ENCODE measurements at places on chromosomes 7 and 10. TPM values are rescaled to one million over a fixed set of nuclear protein-coding genes. Genes with fewer than 3 reads are reported as not detected.

- no peak for DNase-seq
Observed at GRCh38 chr7:6078548-6078947, 47.4 kb downstream of the ANKRD61 start.

Gene OGDHL
- 6.0 TPM for total RNA-seq

Gene NRG3
- total RNA-seq, result 0.57 TPM

DNA sequence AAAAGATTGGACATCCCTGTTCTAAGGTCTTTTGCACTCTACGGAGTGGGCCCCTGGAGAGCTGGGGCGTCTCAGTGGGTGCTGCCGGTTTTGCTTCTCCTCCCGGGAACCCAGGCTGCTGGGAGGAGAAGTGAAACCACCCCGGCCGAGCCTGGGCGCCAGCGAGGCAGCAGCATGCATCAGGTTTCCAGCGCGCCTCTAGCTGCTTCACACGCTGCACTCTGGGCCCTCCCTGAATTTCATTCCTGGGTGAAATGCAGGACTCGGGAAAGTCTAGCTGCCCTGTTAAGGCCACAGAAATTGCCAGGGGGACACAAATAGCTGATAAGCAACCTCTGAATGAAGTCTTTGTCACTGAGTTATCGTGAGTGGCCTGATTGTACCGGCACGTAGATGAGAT, 127.4 kb downstream of the TRRAP start:
- DNase-seq, result peak; percentile 36

Gene SLC18A2
- 2.1 TPM for total RNA-seq

Gene PRKCQ
- 4.3 TPM for total RNA-seq

Gene ASB13
- 33.8 TPM for total RNA-seq

GRCh38 chr7:155450970-155451801, 6.7 kb upstream of the EN2 start:
- DNase-seq, result no peak

GRCh38 chr7:17663061-17663675, 277.1 kb downstream of the SNX13 start:
- DNase-seq, result no peak

GRCh38 chr7:19161671-19162070, 16.4 kb upstream of the FERD3L start:
- no peak for DNase-seq

DNA sequence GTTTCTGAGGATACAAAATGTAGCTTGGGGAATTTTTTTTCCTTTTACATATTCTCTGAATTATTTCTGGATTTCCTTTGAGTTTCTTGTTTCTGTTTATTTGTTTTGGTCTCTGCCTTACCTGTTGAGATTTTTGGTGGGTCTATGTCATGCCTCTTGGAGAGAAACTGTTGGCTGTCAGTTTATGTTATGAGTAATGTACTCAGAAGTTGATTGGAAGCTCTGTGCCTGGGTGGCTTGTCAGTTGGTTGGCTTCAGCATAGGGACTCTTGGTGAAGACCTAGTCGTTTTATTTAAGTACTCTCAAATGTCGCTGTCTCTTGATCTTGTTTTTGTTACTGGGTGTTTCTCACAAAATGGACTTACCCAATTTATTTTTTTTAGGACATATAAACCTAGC, 132.4 kb downstream of the CDK14 start:
- no peak for DNase-seq

DNA sequence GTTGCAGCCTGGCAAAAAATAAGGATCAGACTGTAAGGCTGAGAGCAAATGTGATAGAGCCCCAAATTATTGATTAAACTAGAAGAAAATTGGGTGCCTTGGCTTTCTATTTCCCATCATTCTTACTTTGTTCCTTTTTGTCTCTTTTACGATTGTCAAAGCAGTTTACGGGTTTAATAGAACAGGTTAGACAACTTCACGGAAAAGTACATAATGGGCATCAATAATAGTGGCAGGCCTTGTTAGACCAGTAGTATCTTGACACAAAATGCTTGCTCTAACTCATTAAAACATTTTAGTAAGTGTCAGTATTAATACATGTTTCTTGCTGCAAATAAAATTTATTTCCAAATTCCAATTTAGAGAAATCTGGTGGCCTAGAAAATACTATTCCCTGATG, 14.5 kb upstream of the GGCT start:
- no peak for DNase-seq

GRCh38 chr10:80611481-80612185, 73.9 kb downstream of the SH2D4B start:
- DNase-seq, result no peak

- DNase-seq, result no peak
Observed at GRCh38 chr7:134690016-134690415, 43.4 kb downstream of the BPGM start.

Gene CCDC71L
- 19.4 TPM for total RNA-seq

- DNase-seq, result peak; percentile 74
Observed at GRCh38 chr10:35447693-35448407, 111.5 kb downstream of the CCNY start.

Gene TPK1
- total RNA-seq, result 12.7 TPM

- no peak for DNase-seq
Observed at GRCh38 chr10:88582411-88582805, 710 bp downstream of the RNLS start.

DNA sequence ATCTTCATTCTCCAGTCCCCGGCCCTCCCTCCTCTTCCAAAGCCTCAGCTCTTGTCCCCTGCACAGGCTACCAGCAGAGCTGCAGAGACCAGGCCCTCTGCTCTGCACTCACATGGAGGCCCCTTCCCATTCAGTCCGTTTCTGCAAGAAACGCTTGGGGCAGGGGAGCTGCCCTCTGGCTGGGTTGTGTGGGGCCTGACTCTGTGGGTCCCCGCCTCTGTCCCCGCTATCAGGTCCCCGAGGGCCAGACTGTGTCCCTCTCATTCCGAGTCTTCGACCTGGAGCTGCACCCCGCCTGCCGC, 1.5 kb downstream of the PCOLCE start:
- no peak for DNase-seq

GRCh38 chr7:131501422-131501821, 55.0 kb downstream of the PODXL start:
- no peak for DNase-seq

DNA sequence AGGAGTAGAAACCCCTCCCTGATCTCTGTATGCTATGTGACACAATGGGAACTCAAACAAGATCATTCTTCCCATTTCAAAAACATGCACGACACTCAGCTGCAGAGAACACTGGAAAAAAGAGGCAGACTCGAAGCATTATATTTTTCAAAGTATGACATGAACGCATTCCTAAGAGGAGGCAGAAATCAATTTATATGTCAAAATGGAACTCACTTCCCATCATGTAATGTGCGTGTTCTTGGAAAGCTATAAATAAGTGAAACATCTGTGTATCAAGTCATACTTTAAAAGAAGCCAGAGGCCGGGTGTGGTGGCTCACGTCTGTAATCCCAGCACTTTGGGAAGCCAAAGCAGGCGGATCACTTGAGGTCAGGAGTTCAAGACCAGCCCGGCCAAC, 142.7 kb downstream of the ICA1 start:
- DNase-seq, result no peak

- no peak for DNase-seq
Observed at GRCh38 chr7:128945668-128946366, 8.1 kb downstream of the IRF5 start.

Gene C7orf57
- total RNA-seq, result 0.42 TPM

DNA sequence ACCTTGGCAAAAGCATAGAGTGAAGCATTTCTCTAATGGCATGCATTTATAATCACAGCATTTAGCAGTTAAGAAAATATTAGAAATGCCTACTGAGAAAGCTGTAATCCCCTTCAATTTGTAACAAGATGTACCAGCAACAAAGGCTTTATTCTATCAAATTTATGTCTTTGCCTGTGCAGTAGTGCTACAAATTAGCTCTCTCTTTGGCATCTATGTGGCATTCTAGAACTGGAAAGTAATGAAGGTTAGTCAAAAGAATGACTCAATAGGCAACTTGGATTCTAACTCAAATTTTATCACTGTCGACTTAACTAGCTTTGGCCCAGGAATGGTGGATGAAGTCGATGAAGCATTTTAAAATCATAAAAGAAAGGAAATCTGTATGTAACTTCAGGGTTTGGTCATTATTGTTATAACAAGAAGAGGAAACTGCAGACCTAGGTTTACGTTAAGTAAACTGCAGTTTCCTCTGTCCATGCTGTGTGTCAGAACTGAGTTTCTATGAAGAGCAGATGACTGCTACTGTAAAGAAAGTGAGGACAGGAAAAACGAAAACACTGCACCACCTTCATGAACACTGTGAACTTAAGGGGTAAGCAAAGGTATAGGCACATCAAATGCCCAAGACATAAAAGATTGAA, 140.0 kb downstream of the RAPGEF5 start:
- no peak for DNase-seq

DNA sequence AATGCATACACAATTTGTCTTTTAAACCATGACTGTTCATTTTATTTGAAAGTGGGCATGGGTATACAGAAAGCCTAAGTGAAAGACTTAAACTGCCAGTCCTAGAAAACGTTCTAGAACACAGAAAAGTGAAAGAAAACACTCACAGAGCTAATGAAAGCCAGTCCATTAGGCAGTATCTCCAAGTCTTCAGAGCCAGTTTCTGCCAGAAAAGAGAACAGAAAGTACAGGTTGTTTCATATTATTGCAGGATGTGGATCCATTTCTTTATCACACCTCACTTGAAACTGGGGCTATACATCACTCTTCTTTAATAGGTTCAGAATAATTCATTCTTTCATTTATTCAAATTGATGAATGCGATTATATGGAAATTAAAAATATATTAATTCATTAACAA, 7.7 kb downstream of the PON1 start:
- no peak for DNase-seq

DNA sequence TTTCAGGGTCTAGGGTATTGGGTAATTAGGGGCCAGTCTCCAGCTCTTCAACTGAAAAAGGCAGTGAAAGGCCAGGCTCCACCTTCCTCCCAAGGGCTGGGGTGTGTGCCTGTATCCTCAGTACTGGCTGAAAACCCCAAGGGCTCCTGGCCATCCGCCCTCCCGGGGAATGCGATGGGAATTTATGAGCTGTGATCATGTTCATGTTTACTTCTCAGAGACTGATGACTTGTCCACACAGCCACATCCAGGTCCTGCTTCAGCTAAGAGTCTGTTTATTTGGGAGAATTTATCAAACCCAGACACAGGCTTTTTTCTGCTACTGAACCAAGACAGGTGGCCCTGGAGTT, 91.7 kb downstream of the CCDC3 start:
- DNase-seq, result no peak

Gene FOXI2
- total RNA-seq, result 1.1 TPM

Gene LLCFC1
- total RNA-seq, result not detected

Gene NKX2-3
- total RNA-seq, result not detected

DNA sequence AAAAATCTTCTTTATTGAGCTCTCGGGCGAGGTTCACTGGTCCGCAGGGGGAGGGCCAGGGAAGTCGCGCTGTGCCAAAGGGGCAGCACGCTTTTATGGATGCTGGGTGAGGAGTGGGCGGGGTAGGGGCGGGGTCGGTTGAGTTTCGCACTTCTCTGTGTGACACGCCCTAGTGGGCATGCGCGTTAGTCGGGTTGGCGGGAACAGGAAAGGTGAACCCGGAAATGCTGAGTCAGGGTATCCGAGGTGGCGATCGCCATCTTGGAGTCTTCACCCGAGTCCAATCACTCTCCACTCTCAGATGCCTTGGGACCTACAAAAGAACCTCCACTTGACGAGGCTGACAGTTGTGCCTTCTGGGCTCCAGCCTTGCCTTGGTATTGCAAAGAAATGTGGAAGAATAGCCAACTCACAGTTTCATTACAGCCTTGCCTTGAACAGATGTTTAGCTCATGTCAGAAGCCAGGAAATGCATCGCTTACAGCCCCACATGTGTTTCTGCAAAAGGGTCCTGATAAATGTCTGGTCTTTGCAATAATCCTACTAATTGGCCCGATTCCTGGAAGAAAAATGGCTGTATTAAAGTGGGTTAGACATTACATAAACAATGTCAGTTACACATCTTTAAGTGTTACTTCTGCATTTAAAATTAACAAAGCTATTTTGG, 64.1 kb downstream of the AHR start:
- DNase-seq, result no peak

DNA sequence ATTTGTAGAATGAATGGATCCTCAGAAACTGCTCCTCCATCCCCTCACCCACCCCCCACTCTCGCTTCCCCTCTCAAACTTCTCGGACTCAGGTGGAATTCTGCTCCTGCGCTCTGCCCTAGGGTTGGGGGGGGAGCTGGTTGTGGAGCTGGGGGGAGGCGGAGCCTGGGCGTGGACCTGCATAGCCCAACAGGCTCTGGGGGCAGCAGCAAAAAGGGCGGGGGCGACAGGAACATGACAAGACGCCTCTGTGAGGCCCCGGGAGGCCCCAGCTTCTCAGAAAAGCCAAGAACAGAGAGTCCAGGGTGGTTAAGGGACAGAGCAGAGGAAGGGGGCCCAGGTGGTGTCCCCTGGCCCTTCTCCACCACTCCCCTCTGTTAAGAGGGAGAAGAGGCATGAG, 3.5 kb downstream of the TSC22D4 start:
- no peak for DNase-seq

Gene NHLRC2
- total RNA-seq, result 47.8 TPM

DNA sequence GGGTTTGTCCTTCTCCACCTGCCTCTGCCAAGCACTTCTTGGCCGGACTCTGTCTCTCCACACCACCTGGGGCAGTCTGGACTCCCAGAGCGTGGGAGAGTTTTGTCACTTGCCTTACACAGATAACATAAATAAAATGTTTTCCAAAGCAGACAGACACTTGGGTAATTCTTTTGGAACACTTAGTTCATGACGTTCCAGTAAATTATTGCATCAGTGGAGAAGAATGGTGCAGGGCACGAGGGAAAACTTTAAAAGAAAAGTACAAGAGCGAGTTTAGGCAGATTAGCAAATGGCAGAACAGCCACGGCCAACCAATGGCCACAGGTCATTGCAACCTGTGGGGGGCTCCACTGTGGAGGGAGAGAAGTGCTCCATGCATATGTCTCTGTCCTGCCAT, 170.6 kb upstream of the GRB10 start:
- no peak for DNase-seq

Gene CABCOCO1
- 1.0 TPM for total RNA-seq

Gene PPP1R3C
- 113 TPM for total RNA-seq

- no peak for DNase-seq
Observed at GRCh38 chr7:24916463-24917040, 63.4 kb downstream of the OSBPL3 start.

Gene SPDYE5
- total RNA-seq, result 0.39 TPM

DNA sequence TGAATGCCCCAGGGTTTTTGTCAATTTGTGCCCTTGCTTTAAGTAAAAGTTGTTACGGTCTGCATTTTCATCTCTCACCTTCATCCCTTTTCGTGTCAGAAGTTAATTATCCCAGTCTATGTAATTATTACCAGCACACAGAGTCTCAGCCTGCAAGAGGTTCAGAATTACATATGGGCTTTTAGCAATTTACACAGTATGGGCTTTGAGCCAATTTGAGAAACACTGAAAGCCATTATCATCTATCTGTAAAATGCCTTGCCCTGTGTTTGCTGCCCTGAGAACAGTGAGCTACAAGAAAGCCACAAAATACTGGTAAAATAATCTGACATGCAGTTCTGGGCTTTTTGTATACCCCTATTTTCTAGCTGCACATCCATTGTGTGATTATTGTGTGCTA, 125.6 kb upstream of the STEAP4 start:
- DNase-seq, result no peak

All from ureter (tissue), 1 donor.